ENCODE measurements at places on chromosomes 16 and 17. TPM values are rescaled to one million over a fixed set of nuclear protein-coding genes. Genes with fewer than 3 reads are reported as not detected.

Gene CTRL
- 0.43 TPM for total RNA-seq

DNA sequence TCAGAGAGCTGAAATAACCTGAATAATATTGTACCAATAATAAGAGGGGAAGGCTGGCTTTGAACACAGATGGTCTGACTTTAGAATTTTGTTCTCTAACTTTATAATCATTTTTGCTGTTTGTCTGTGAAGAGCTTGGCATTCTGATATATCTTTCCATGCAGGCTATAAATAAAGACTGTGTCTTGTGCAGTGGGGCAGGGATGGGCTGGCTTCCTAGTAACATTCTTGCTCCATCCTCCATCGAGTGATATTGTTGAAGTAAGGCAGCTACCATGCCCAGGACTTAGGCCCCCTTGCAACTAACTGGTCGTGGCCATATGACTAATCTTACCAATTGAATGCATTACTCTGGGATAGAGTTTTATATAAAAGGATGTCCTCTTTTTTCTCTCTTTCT lies 234.7 kb upstream of the IRX3 start:
- no peak overlapping the region for H3K4me3 ChIP-seq
- no peaks in the 10 kb centered on the region for H3K36me3 ChIP-seq
- no peak overlapping the region for H3K27ac ChIP-seq
- H3K27me3 ChIP-seq, result no peaks in the 10 kb centered on the region
- no peaks in the 10 kb centered on the region for H3K4me1 ChIP-seq

GRCh38 chr17:55845385-55845784 lies 94.5 kb downstream of the PCTP start:
- no peaks in the 10 kb centered on the region for H3K36me3 ChIP-seq
- peak; percentile 65 for DNase-seq
- no peak overlapping the region for H3K4me3 ChIP-seq
- H3K27ac ChIP-seq, result no peak overlapping the region

DNA sequence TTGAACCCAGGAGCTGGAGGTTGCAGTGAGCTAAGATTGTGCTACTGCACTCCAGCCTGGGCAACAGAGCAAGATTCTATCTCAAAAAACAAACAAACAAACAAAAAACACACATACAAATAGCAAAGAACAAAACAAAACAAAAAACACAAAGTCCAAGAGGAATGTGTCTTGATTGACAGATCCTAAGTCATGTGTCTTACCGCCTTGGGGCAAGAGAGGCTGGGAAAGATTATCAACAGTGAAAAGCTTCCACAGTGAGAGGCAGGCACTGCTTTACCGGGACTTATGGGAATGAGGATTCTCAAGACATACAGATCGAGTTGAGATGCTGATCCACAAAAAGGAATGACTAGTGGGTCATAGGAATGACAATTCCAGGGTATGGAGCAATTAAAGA lies 62.7 kb upstream of the GAS7 start:
- H3K27ac ChIP-seq, result no peak overlapping the region
- no peak overlapping the region for H3K4me3 ChIP-seq
- H3K36me3 ChIP-seq, result no peaks in the 10 kb centered on the region

DNA sequence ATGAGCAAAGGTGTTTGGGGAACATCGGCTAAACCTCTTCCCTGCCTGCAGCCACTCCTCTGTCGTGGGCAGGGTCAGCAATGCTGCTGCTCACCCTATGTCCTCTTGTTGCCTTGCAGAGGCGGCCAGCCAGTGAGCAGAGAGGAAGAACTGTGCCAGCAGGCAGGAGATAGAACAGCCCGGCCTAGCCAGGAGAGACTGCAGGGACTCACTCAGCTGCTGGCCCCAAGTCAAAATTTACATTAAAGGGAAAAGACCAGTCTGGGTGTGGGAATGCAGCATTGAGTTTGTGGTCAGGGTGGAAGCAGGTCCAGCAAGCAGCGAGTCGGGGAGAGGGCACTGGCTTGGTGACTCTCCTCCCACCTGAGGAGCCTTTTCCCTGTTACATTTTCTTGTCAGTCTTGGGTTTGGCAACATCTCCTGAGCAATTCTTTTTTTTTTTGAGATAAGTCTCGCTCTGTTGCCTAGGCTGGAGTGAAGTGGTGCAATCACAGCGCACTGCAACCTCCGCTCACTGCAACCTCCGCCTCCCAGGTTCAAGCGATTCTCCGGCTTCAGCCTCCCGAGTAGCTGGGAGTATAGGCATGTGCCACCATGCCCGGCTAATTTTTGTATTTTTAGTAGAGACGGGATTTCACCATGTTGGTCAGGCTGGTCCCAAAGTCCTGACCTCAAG lies 22.7 kb downstream of the LIG3 start:
- no peak for DNase-seq
- H3K27me3 ChIP-seq, result no peaks in the 10 kb centered on the region
- H3K4me3 ChIP-seq, result no peak overlapping the region
- H3K27ac ChIP-seq, result no peak overlapping the region
- peaks cover under 1% of the 10 kb centered on the region for H3K4me1 ChIP-seq
- H3K36me3 ChIP-seq, result peaks cover 39% of the 10 kb centered on the region

Gene SULT1A2
- total RNA-seq, result 4.3 TPM

- H3K4me1 ChIP-seq, result peaks cover 6% of the 10 kb centered on the region
- DNase-seq, result no peak
- H3K4me3 ChIP-seq, result no peak overlapping the region
- H3K36me3 ChIP-seq, result no peaks in the 10 kb centered on the region
Measured at GRCh38 chr17:44362459-44362948, 1.1 kb downstream of the FAM171A2 start.

Gene CFAP119
- not detected for total RNA-seq

- H3K27me3 ChIP-seq, result no peaks in the 10 kb centered on the region
- no peak for DNase-seq
- H3K4me3 ChIP-seq, result no peak overlapping the region
Measured at GRCh38 chr16:54015147-54015546, 271.4 kb downstream of the IRX3 start.

GRCh38 chr17:5789528-5789927 lies 205.2 kb upstream of the NLRP1 start:
- no peak overlapping the region for H3K4me3 ChIP-seq
- no peak overlapping the region for H3K27ac ChIP-seq
- no peaks in the 10 kb centered on the region for H3K36me3 ChIP-seq
- DNase-seq, result no peak
- no peaks in the 10 kb centered on the region for H3K4me1 ChIP-seq
- H3K27me3 ChIP-seq, result no peaks in the 10 kb centered on the region

Gene KRT36
- not detected for total RNA-seq

Gene KRT33A
- not detected for total RNA-seq

- no peak overlapping the region for H3K27ac ChIP-seq
- no peak for DNase-seq
- H3K4me3 ChIP-seq, result no peak overlapping the region
- no peaks in the 10 kb centered on the region for H3K4me1 ChIP-seq
Measured at GRCh38 chr17:77613627-77614026, 344.9 kb upstream of the TNRC6C start.

DNA sequence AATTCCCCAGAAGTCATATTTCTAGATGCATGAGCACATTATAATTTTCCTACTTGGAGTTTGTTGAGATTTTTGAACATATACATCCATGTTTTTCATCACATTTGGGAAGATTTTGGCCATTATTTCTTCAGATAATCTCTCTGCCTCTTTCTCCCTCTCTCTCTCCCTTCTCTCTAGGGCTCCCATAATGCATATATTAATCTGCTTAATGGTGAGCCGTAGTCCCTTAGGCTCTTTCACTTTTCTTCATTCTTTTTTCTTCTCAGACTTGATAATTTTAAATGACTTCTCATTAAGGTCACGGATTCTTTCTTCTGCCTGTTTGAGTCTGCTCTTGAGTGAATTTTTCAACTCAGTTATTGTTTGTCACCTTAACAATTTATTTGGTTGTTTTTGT lies 101.5 kb downstream of the IRX3 start:
- no peaks in the 10 kb centered on the region for H3K27me3 ChIP-seq
- no peaks in the 10 kb centered on the region for H3K4me1 ChIP-seq
- DNase-seq, result no peak
- H3K4me3 ChIP-seq, result no peak overlapping the region
- H3K36me3 ChIP-seq, result no peaks in the 10 kb centered on the region
- no peak overlapping the region for H3K27ac ChIP-seq

- no peaks in the 10 kb centered on the region for H3K36me3 ChIP-seq
- no peak for DNase-seq
- no peaks in the 10 kb centered on the region for H3K27me3 ChIP-seq
Measured at GRCh38 chr16:75471723-75472633, 7.5 kb upstream of the TMEM170A start.

- H3K4me1 ChIP-seq, result no peaks in the 10 kb centered on the region
- H3K27me3 ChIP-seq, result no peaks in the 10 kb centered on the region
- no peak overlapping the region for H3K27ac ChIP-seq
- peaks cover 5% of the 10 kb centered on the region for H3K36me3 ChIP-seq
- no peak for DNase-seq
- no peak overlapping the region for H3K4me3 ChIP-seq
Measured at GRCh38 chr17:72710202-72710601, 382.3 kb downstream of the SLC39A11 start.

- H3K4me1 ChIP-seq, result no peaks in the 10 kb centered on the region
- no peak for DNase-seq
- no peaks in the 10 kb centered on the region for H3K36me3 ChIP-seq
- no peak overlapping the region for H3K4me3 ChIP-seq
- no peaks in the 10 kb centered on the region for H3K27me3 ChIP-seq
Measured at GRCh38 chr17:81128774-81129173, 36.5 kb upstream of the PVALEF start.

Gene TNFRSF13B
- total RNA-seq, result not detected

GRCh38 chr17:35210741-35211140 lies 16.5 kb upstream of the SLC35G3 start:
- H3K27ac ChIP-seq, result no peak overlapping the region
- DNase-seq, result no peak
- no peaks in the 10 kb centered on the region for H3K27me3 ChIP-seq
- H3K36me3 ChIP-seq, result no peaks in the 10 kb centered on the region

Gene CCL13
- total RNA-seq, result not detected

Gene FA2H
- not detected for total RNA-seq

- no peaks in the 10 kb centered on the region for H3K27me3 ChIP-seq
- H3K4me1 ChIP-seq, result no peaks in the 10 kb centered on the region
- no peak for DNase-seq
- no peaks in the 10 kb centered on the region for H3K36me3 ChIP-seq
- no peak overlapping the region for H3K27ac ChIP-seq
Measured at GRCh38 chr16:74521691-74522090, 85.2 kb downstream of the GLG1 start.

DNA sequence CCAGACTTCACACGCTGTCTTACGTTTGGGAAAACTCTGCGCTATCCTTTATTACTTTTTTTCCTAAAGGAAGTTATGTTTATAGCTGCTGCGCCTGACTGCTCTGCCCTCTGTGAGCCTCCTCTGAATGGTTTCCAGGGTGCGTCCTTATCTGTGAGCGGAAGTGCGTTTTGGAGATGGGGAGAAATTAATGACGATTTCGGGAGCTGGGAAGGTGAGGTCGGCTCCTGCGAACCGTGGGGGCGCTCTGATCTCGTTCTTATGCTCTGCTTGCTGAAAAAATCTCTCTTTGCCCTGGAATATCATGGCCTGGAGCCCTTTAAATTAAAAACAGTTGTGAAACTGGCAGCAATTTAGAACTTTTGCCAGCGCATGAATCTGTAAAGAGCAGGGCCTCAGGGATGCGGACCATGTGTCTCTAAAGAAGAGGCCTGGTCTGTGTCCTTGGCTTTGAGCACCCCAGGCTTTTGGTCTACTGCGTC lies 135.7 kb upstream of the ZFHX3 start:
- no peaks in the 10 kb centered on the region for H3K4me1 ChIP-seq
- no peak for DNase-seq
- H3K27me3 ChIP-seq, result no peaks in the 10 kb centered on the region
- no peak overlapping the region for H3K27ac ChIP-seq

Gene GAS2L2
- total RNA-seq, result not detected

- H3K27me3 ChIP-seq, result no peaks in the 10 kb centered on the region
- no peak for DNase-seq
- no peaks in the 10 kb centered on the region for H3K36me3 ChIP-seq
- H3K27ac ChIP-seq, result no peak overlapping the region
- no peak overlapping the region for H3K4me3 ChIP-seq
Measured at GRCh38 chr17:64443086-64443760, 5.7 kb upstream of the MILR1 start.

DNA sequence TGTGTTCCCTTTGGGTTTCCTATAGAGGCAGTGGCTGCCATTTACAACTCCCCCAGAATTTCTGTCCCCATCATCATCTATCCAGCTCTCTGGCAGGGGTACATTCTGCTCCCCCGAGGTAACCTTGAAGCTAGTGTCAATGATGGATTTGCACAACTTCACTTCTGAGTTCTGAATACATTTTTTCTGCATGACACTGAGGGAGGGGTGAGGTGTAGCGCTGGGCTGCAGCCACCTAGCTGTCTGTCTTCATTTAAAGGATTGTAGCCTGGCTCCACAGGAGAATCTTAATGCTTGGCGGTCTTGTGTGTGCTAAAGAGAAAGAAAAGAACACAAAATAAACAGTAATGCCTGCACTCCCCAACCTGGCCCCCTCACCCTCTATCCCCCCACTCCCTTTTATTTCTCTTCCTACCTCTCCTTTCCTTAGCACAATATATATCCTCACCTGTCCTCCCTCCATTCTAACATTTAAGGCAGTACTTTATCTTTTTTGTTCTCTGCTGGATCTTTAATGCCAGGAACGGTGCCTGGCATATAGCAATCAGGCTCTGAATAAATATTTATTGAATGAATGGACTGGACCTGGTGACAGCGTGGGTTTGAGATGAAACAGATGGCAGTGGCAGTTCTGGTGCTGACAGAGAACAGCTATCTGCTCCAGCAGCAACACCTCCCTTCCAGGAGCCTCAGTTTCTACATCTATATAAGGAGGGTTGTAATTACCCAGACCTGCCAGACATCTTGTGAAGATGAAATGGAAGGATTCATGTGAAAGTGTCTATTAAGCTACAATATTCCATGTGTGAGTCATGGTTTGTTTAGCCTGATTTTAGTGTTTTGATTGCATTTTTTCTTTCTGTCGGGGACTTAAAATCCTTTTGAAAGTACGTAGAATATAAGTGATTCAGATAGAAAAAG lies 163.5 kb upstream of the CDH11 start:
- H3K4me1 ChIP-seq, result peaks cover 7% of the 10 kb centered on the region
- no peak for DNase-seq
- H3K4me3 ChIP-seq, result no peak overlapping the region
- H3K36me3 ChIP-seq, result no peaks in the 10 kb centered on the region
- no peak overlapping the region for H3K27ac ChIP-seq

DNA sequence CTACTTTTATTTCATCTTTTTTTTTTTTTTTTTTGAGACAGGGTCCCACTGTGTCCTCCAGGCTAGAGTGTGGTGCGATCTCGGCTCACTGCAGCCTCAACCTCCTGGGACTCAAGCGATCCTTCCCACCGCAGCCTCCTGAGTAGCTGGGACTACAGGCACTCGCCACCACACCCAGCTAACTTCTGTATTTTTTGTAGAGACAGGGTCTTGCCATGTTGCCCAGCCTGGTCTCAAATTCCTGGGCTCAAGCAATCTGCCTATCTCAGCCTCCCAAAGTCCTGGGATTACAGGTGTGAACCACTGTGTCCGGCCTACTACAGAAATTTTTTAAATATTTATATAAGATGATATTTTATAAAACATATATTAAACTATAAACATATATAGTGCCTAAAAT lies 4.8 kb downstream of the MYO18A start:
- H3K4me1 ChIP-seq, result peaks cover 21% of the 10 kb centered on the region
- DNase-seq, result no peak
- no peaks in the 10 kb centered on the region for H3K27me3 ChIP-seq
- H3K27ac ChIP-seq, result no peak overlapping the region
